Stimulated activated CD8-positive, alpha-beta memory T cell treated with anti-CD3 and anti-CD28 coated beads, Interleukin-15, amount 100 ng/mL, for 48 hours (primary cell): ENCODE measurements at places on chromosomes 5 and 9.

- DNase-seq: no peak
Measured at GRCh38 chr5:114416254-114416653, 54.4 kb downstream of the KCNN2 start.

DNA sequence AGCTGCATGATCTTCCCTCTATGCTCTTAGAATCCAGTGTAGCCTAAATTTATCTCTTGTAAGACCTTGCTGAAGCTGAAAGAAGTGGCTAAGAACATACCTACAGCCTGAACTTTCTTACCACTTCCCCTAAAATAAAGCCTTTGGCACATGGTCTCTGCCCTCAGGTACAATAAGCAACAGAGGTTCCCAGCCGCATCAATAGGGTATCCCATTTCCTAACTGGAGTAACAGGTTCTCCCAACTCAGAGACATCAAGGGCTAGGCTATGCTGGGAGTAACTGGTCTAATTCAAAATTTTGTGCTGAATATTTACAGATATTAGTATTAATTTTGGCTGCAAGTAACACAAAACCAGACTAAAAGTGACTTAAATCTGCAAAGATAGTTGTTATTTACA, 335.8 kb upstream of the TRPC7 start:
- DNase-seq: no peak

GRCh38 chr9:100730086-100730485, 152.2 kb downstream of the CAVIN4 start:
- DNase-seq: no peak

- no peak for DNase-seq
Measured at GRCh38 chr5:149254506-149254905, 17.2 kb upstream of the AFAP1L1 start.

DNA sequence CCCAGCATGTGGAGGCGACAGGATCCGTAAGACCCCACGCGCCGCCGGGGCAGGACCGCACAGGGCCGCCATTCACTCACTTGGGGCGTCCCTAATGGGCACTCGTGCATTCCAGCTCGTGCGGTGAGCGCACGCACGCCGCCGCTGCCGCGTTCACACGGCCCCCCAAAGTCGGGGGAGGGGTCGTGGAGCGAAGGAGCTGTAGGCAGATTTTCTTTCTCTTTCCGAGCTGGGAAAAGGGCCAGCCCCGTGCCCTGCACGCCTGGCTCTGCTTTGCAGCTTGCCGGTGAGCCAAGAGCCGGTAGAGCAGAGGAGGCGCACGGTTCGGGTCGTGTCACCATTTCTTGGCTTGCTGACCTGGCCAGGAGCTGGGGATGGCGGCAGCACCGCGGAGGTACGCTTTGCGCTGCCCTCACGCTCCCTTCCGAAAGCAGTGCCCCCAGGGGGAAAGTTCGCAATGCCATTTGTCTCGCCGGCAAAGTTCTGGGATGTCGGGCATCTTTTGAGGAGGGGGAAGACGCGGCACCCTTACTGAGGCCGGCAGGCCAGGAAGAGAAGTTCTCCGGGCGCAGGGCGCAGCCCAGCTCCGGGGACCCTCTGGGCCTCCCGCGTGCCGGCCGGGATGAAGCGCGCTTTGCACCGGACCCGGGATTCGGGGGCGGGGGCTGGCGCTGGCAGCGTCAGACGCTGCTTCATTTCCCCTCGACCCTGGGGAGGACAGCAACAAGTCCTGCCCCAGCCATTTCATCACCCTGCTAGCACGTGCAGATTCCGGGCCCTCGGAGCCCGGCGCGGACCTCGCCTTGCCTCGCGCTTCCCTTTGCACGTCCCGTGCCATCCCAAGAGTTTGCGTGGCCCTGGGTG, 898 bp downstream of the STC2 start:
- DNase-seq: no peak

GRCh38 chr5:162995568-162995967, 441.8 kb upstream of the CCNG1 start:
- DNase-seq: no peak

DNA sequence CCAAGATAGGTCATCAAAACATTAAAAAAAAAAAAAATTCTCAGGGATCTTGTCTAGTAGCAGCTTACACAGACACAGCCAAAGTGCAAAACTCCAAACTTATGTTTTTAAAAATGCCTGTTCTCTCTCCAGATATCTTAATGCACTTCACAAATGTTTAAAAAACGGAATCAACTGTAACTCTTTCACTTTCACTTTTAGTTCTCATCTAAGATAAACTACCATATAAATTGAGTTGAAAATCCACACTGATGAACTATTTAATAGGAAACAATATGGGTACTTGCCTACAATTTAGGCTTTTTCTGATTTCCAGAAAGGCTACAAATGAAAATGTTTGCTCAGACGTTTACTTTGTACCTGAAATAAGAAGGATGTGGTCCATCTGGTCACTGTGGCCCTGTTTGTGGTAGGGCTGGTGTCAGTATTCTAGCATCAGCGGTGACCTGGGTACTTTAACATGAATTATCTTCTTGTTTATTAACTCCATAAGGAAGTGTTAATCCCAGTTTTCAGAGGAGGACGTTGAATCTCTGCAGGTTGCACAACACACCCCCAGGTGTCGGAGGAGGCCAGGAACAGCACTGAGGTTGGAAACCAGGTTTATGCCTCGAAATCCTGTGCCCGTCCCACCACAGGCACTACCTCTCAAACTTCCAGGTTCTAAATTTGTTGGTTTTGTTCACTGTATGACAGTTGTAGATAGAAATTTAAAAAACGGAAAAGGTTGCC, 13.3 kb upstream of the LPCAT1 start:
- no peak for DNase-seq

DNA sequence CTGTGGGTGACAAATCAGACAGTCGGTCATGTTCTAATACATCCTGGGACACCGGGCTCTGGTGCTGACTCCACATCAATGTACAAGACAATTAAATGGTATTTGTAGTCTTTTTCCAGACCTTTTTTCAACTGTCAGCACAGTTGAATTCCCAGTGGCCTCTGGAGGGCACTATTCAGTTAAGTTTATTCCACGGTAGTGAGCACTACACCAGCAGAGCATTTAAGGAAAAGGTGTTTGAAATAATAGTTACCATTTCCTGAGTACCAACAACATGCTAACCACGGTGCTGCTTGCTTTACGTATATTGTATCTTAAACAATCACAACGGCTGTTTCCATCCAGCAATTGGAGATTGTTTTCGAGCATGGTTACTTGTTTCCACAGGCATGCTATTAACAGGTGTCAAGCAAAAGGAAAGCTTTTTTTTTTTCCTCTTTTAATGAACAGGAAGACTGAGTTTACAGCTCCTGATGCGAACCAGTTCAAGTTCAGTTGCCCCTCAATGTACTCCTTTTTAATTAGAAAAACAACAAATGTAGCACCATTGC, 186.7 kb downstream of the PDZD2 start:
- no peak for DNase-seq

DNA sequence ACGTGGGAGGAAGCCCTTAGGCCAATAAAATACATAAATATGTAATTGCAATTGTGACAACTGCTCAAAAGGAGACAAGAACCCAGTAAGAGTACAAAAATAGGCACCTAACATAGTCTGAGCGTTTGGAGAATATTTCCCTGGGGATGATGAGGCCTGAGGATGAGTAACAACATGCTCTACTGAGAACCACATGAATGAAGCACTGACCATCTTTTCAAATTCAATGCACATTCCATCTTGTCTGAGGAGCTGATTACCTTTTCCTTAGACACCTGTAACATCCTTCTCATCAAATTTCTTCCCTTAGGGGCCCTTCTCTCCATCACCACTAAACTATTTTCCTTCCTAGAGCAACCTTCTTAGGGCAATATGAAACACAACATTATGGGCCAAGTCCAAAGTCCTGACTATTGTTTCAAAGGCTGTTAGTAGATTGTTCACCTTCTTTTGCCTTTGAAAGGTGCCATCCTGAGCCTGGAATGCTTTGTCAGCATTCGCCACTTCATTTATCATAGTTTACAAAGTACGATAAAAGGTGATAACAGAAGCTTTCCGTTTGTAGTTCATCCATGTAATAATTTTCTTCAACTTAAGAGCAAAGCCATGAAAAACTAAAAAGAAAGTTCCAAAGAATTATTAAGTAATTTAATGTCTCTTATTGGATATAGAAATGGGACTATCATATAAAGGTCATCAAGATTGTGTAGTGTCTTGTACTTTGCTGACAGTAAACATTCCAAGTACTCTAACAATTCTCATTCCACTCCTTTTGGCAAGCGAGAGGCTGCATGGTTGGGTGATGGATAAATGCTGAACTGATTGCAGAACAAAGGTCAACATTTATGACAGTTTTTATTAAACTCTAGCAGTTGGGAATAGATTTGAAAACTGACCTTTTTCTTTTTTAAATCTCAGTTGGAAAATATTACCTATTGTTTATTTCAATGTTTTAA, 471.3 kb downstream of the PDE4D start:
- DNase-seq: no peak

DNA sequence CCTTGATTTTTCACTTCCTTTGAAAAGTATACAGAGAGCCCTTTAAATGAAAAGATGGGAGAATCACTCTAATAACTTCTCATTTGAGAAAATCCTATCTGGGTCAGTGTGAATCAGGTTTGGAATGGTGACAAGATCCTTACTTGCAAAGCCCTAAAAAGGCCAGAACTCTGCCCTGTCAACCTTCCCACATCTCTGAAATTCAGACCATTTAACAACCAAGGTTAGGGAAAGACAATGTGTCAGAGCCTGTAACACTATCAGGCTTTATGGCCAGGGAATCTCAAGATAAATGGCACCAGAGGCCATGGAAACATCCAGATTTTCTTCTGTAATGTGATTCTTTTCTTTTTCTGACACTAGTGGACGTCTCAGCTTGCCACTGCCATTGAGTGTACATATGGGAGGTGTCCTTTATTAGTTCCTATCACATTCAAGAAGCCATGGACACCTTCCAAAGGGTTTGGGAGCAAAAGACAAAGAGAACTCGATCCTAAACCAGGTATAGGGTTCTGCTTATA, 165.7 kb upstream of the GPR151 start:
- DNase-seq: no peak

DNA sequence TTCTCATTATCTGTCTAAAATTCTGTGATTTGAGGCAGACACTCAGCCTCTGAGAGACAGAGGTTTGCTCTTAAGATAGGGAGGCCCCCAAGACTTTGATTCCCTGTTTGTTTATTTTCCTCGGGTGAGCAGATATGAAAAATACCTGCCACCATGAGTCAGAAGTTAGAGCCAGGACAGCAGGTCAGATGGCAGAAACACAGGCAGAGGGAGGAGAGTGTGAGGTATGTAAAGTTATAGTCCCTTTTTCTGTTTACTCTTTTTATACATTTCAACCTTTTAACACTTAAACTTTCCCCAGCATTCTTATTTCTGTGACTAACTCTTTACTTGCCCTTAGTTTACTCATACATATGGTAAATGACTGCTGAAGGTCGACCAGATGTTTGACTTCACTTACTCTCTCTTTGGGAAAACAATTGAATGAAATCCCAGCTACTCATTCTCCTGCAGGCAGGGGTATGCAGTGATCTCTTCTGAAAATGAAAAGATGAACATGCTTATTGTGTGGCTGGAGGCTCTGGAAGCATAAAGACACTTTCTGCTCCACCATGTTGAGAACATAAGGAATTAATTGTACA, 383.8 kb downstream of the NTRK2 start:
- no peak for DNase-seq

GRCh38 chr5:56405116-56405908, 172.2 kb upstream of the ANKRD55 start:
- DNase-seq: no peak

DNA sequence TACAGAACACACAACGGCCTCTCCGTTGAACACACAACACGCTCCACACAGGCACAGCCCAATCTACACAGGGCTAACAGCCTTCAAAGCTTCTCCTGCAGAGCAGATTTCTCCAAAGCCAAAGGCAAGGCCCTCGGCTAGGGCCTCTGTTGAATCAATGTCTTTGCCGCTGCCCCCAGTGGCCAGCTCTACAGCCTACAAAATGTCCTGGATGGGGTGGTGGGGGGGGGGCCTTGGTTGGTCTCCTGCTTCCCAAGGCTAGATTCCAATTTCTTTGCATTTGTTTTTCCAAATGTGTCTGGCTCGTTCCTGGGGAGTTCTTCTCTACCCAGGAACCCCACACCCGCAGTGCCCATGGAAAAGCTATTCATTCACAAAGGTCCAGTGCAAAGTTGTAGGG, 167.2 kb downstream of the PAX5 start:
- DNase-seq: no peak

DNA sequence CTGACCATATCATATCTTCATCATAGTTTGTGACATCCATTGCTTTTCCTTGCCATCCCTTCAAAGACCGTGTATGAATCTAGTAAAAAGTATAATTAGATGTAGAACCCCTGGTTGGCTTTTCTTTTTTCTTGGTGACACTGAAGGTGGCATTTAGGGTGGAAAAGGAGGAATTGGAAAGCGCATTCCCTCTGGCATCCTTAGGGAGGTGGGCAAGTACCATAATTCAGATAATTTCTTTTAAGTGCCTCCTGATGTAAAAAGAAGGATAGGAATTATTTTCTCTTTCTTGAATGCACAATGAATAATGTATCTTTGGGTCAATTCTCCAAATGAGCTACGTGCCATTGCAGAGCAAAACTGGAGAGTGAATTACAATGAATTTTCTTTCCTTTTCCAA, 73.2 kb upstream of the SMARCA2 start:
- no peak for DNase-seq

DNA sequence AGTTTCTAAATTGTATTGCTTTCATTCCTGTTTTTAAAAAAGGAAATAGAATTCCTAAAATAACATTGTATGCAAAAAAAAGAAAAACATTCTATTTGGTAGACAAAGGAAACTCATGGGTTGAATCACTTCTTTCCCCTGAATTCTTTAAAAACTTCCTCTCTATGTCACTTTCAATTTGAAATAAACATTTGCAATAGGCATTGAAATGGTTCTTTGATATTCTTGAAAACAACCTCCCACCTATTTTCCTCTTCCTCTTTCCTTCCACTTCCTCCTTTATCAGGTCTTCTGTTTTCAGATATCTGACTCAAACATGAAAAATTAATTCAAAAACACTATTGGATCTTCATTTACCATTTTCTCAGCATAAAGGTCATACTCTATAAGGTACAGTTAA, 442.0 kb upstream of the MEF2C start:
- no peak for DNase-seq
